ENCODE measurements at places on chromosomes 5 and 9.

DNA sequence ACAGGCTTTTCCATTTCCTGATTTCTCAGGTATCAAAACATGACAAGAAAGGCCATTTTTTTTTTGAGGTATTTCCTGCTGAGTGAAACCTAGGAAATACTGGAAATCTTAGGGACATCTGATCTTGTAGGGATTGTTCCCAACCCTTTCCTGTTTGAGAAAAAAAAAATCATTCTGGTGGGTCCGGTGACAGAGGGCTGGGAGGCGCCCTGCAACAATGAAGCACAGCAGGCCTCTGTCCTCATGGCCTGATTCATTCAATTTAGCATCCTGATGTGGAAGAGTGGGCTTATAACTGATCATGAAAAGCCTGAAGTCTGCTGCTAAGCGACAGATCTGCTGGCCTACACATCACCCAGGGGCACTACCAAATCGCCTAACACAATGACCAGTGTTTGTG, 3.0 kb upstream of the C9orf153 start:
- DNase-seq: no peak

DNA sequence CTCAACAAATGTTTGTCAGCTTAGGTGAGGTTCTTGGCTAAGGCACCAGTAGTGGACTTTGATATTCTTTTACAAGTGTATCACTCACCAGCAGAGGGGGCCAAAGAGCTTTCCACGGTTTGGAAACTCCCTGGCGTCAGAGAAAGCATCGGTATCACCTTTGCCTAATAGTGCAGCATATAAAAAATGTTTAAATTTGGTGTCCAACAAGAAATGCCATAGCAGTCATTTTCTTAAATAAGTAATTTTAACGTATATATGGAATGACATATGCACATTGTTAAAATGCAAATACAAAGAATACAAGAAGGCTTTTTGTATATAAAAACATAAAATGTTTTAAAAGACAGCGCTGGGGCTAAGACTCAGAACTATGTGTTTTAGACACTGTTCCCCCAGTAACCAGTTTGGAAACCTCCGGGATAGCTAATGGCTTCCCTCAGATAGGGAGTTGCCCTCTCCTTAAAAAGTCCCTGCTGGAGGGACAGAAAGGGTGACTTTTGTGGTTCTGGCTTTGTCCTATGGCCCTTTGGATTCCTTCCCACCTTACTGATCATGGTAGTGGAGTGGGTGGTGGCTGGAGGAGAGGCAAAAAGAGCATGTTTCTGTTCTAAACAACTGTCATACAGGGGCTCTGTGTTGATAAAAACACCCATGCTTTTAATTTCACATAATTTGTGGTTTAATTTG, 124.6 kb downstream of the GPBP1 start:
- peak; percentile 33 for DNase-seq

DNA sequence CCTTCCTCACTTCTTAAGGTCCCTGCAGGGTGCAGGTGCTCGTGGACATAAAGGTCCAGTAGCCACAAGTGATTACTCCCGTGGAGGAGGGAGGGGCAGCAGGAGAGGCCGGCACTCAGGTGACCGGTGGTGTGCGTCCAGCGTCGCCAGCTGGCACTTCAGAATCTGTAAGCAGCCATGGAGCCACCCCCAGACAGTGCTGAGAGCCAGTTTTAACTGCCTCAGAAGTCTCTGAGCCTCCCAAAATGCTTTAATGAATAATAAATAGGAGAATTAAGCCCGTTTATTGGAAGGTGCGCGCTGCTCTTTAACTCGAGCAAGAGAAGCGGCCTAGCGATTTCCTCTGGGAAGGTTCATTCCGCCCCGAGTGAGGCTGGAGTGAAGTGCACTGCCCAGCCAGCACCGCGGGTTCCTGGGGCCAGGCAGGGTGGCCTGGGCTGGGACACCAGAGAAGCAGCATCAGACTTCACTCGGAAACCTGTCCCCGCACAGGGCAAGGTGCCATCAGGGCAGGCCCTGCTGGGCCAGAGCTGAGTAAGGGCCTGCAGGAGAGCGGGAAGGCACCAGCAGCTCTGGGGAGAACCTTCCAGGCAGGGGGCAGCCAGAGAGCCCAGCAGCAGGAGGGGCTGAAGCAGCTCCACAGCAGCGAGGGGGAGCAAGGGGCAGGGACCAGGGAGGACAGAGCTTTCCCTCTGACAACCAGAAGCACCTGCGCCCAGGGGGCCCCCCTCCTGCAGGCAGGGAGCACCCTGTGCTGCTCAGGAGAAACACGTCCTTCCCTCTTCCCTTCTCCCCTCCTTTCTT, 61.2 kb downstream of the VAV2 start:
- peak; percentile 73 for DNase-seq

DNA sequence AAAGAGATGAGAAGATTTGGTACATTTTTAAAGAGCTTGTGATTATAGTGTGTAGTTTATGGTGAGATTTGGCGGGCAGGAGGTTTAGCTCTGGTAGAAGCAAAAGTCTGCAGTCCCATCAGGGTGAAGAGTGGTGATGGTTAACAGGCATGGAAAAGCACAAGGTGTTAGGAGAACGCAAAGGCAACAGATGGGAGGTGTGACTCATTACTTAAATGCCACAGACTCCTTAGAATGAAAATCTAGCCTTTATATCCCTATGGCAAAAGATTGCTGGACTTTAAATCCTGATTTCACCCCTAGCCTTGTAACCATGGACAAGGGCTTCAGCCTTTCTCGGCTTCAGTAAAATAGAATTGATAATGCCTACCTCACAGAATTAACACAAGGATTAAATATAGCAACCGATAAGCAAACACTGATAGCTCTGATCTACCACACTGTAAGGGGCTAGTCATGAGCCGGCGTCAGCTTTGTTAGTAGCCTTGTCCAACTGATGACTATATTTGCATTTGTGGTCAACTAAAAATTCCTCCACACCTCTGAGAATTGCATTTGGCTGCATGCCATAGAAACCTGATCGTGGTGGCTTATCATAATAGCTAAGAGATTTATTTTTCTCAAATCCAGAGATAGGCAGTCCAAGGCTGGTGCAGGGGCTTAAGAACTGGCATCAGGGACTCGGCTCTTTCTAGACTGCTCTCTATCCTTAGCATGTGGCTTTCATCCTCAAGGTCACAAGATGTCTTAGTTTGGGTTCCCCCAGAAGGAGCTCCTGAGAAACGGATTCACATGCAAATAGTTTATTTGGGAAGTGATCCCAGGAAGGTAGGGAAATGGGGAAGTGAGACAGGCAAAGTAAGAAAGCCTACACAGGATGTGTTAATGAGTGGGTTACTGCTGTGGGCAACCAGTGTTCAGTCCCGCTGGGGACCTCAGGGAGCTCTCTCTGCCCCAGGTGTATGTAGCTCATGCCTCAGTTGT, 19.6 kb downstream of the MFAP3 start:
- no peak for DNase-seq

DNA sequence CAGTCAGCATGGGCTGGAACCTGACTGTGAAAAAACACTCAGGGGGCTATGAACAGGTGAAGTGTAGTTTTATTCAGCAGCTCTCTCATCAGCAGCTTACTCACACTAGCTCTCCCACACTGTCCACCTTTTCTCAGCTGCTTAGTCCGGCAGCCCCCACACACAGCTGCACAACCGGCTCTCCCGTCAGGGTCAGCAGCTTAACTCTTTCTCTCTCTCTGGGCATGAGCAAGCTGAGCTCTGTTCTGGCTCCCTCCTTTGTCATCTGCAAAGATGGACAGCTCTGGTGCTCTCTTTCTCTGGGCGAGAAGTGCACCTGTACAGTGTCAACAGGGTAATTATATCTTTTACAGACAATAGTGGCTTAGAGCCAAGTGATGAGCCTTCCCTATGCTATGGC, 8.2 kb downstream of the DMAC1 start:
- no peak for DNase-seq

DNA sequence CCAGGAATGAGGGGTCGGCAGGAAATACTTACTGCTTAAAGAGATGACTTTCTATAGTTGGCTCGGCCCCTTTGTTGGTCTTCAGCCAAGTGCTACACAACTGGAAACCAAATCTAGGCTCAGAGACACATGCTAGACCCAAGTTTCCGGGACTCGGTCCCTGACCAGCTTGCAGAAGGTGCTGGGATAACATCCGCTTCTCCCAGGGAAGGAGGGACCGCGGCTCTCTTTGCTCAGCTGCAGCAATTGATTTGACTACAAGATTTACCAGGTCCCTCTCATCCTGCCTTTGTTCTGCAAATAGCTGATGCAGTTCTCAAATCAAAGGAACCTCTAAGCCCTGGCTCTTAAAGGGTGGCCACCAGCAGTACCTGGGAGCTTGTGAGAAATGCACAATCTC, 314.7 kb downstream of the MLLT3 start:
- DNase-seq: peak; percentile 47

DNA sequence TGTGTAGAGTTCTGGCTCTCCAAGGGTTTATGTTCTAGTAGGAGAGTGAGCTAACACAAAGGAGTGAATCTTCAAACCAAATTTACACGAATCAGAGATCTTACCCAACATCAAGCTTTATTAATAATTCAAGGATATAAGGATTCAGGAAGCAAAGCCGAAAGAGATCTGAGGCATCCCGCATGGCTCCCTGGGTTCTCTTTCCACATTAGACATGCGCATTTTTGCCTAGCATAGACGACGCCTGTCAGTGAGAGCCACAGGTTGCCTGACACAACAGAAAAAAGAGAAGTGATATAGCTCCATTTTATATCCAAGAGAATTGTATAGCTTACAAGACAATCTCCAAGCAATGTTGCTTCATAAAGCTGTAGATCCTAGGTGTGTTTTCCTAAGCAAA, 52.6 kb downstream of the ESM1 start:
- DNase-seq: peak; percentile 17

- no peak for DNase-seq
These were observed 11.9 kb downstream of the MYO10 start for GRCh38 chr5:16924206-16924605.

DNA sequence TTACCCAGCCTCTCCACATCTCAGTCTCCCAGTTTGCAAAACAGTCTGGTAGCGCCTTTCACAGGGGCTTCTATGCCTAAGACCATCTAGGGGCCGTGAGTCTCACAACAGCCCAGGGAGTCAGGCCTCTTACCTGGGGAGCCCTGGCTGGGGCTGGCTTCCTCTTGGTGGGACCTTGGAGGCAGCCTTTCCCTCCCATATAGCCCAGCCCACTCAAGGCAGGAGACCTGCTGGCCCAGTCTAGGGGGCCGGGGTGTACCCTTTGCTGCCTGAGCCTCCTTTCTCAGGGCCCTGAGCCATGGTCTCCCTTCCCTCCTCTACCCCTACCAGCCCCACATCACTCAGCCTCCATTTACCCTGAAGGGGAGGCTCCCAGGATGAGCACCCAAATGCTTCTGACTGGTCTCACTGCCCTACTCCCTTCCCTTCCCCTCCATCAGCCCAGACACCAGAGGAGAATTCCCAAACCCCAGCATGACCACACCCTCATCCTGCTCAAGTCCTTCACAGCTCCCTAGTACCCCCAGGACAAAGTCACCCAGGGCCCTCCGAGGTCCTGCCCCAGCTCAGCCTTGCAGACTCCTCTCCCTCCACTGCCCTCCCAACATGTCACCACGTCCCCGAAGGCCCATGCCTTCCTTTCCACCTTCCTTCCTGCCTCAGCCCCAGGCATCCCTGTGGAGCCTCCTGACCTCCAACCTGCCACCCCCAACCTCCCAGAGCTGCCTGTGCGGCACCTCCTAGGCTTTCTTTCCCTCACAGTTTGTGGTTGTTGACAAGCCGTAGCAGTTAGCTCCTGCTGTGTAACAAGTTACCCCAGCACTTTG, 55.3 kb downstream of the BARX1 start:
- peak; percentile 31 for DNase-seq

DNA sequence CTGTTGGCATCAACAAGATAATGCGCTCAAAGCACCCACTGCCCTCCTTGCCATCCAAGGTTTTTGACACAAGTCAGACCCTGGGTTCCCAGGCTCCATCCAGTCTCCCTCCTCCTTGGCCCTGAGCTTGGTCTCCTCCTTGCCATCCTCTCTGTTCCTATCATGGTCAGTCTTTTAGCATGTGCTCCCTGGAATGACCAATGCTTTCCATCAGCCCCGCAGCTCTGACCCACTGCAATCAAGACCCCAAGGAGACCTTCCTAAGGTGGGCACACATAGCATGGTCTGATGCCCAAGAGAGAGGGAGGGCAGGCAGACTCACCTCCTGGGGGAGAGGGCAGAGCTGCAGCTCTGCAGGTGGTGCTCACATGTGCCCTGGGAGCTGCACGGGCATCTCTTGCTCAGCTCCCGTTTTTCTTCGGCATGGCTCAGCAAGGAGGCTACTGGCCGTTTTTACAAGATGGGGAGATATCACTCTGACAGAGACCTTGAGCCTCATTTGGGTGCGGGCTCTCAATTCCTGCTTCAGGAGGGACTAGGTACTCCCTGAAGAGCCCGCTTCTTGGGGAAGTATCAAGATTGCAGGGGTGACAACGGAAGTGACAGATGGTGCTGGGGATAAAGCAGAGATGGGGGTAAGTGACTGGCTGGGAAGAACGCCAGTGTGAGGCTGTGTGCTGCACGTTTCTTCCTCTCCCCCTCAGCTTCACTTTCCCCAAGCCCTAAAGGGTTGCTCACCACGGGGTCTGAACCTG, 3.3 kb downstream of the SEPTIN8 start:
- peak; percentile 16 for DNase-seq

- DNase-seq: peak; percentile 93
These were observed 194 bp upstream of the RXFP3 start for GRCh38 chr5:33936004-33936380.

- no peak for DNase-seq
These were observed 54.7 kb downstream of the SEMA4D start for GRCh38 chr9:89442981-89443814.

- no peak for DNase-seq
These were observed 182.9 kb downstream of the SAXO1 start for GRCh38 chr9:18849890-18850677.

GRCh38 chr9:127773981-127774380, 4.5 kb downstream of the SH2D3C start:
- DNase-seq: no peak

GRCh38 chr9:121853617-121854395, 202.4 kb downstream of the DAB2IP start:
- no peak for DNase-seq

DNA sequence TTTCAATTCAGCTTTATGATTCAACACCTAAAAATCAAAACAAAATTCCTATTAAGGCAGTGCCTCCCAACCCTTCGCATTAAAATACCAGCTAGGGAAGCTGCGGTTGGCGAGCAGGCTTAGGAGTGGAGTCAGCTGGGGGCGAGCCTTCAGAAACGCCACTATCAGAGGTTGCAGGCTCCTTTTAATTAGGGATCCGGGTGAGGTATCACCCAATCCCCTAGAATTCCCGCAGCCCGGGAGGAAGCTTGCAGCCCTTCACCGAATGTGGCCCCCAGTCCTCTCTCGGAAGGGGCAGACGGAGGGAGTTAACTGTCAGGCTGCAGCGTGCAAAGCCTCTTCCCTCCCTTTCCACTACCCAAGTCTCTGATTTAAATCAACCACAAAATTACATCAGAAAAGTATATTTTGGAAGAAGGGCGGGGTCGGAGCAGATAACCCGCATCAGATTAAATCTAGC, 1.7 kb downstream of the STC2 start:
- peak; percentile 63 for DNase-seq

Measured in H7 (cell line).